Stimulated activated CD4-positive, alpha-beta T cell treated with anti-CD3 and anti-CD28 coated beads, Interleukin-1b, Interleukin-23, amount 100 ng/mL, for 1 hour (primary cell): ENCODE measurements at places on chromosomes 3 and 15.

DNA sequence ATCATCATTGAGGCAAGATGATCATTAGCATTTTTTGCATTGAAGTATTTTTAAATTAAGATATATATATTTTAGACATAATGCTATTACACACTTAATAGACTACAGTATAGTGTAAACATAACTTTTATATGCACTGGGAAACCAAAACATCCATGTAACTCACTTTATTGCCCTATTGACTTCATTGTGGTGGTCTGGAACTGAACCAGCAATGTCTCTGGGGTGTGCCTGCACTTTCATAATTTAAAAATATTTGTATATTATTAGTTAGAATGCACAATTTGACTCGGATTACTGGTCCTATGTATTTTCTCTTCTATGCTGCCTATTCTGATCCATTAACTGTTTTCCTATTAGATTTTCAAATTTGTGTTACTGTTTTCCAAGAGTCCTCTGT is 109.1 kb upstream of the SPATA12 start:
- DNase-seq: no peak

- no peak for DNase-seq
Observed at GRCh38 chr3:45154641-45155147, 8.5 kb upstream of the CDCP1 start.

DNA sequence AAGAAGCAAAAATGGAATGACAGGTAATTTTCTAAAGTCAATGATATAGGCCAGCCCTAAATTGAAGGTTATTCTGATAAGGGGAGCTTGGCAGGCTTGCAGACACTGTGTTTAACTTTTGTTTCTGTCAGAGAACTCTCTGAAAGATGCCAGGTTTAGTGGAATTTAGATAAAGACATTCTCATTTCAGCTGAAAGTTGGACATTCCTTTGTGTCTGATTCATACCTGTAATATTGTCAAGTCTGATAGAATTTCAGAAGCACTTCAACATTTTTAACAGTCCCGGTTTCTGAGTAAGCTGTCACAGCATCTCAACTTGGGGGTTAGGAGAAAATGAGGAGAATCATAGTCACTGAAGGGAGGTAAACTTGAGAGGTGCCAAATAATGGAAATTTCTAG is 84.0 kb downstream of the DIPK2A start:
- no peak for DNase-seq

- no peak for DNase-seq
Observed at GRCh38 chr3:15331072-15331605, 1.2 kb downstream of the SH3BP5 start.

DNA sequence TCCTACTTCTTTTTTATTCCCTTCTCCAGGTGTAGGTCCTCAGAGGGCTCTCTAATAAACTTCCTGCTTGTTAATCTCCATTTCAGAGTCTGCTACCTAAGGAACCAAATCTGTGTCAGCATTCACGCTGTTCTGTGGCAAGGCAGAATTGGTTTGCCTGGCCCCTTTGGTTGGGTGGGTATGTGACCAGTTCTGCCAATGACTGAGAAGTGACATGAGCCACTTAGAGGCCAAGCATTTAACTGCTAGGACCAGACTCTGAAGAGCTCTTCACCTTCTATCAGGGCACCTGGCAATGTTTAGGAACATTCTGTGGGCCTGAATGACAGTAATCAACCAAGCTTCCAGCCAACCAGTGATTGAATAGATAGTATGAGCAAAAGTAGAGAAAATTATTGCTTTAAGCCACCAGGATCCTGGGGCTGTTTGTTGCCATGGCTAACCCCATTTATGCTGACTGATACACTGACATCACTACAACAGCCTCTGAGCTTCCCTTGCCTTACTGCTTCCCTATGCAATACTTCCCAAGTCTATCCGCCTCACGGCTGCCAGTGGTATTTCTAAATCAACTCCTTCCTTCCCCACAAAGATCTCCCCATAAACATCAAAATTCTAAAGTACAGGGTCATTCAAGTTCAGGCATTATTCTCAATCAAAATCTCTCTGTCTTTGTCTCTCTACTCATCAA is 7.6 kb downstream of the FRMD4B start:
- no peak for DNase-seq
